GOT3 (cell line): ENCODE measurements at places on chromosomes 2 and 18.

- DNase-seq, result no peak
Observed at GRCh38 chr18:47745227-47745626, 185.2 kb downstream of the SMAD2 start.

DNA sequence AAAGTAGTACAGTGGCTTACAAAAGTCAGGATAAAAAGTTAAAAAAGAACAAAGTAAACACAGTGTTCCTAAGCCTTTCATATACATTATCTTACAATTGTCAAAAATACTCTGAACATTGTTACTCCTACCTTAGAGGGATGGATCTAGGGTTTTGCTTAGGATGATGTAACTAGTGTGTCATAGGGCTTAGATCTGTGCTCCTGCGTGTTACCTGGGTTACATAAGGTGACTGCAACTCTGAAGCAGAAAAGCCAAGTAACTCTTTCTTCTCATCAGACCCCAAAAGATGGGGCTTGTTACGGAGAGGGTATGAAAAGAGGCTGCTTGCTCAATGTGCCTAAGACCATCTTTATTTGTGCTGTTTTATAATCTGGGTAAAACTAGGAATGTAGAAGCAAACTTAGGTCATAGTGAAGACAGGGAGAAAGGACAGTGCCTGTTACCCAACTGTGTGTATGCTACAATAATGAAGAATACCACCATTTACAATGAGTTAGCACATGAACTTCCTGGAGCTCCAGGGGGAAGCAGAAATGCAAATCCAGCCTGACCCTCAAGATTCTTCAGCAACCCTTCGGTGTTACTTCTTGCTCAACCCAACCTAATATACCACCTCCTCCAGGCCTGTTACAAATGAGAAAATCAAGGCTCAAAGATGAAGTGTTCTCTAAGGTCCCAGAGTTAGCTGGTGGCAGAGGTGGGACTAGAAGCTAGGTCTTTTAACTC is 42.0 kb upstream of the STK17B start:
- no peak for DNase-seq

GRCh38 chr2:234548695-234549420 is 52.0 kb upstream of the ARL4C start:
- DNase-seq, result no peak

- no peak for DNase-seq
Observed at GRCh38 chr2:210541290-210541902, 15.0 kb upstream of the CPS1 start.

GRCh38 chr2:11562476-11562875 is 28.6 kb downstream of the GREB1 start:
- DNase-seq, result no peak

DNA sequence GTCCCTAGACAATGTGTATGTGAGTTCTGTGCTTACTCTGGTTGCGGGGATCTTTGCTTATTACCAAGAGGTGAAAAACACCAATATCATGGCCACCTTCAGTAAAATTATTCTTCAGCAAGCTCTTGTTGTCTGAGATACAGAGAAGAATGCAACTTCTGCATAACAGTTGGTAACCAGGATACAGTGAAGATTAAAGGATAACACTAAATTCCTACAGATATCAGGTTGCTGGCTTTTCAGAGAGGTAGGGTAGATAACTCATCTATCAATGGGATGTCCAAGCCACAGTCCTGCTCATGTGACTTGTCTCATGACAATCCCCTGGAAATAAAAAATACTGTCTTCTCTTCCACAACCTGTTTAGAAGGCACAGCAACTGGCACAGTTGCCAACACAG is 308.5 kb downstream of the TNS1 start:
- no peak for DNase-seq

- no peak for DNase-seq
Observed at GRCh38 chr2:81550277-81550676, 1245.7 kb upstream of the LRRTM1 start.

GRCh38 chr2:169734169-169734847 is 676 bp downstream of the KLHL23 start:
- no peak for DNase-seq
